ENCODE measurements at places on chromosomes 3 and 15.

GRCh38 chr3:105829229-105829628 lies 39.6 kb downstream of the CBLB start:
- no peak for DNase-seq

DNA sequence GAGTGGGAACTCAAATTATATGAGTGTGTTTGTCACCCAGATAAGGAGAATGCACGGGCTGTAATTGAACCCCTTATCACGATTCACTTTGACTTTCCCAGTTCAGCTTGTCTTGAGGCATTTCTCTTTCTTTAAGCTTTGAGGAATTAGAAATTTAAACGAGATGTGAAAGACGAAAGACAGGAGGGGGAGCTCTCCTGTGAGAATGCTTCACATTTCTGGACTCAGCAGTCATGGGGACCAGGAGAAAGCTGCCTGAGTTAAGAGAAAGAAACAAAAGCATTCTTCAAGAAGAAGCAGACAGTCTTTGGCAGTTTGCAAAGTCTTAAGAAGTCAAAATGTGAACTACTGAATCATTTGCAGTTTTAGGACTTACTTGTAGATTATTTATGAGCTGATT lies 205.6 kb downstream of the NECTIN3 start:
- DNase-seq, result peak; percentile 60

DNA sequence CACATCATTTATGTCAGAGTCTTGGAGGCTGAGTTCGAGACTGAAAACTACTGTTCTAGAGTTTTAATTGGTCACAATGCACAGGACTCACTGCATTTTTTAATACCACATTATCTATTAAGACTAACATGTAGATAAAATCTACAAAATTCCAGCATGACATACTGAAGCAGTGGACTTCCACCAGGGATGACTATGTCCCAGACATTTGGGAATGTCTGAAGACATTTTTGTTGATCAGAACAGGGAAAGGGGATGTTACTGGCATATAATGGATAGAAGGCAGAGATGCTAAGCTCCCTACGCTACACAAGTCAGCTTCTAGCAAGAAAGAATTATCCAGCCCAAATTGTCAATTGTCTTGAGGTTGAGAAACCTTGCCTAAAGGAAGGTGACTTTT lies 419.0 kb upstream of the TGFBR2 start:
- DNase-seq, result peak; percentile 6

DNA sequence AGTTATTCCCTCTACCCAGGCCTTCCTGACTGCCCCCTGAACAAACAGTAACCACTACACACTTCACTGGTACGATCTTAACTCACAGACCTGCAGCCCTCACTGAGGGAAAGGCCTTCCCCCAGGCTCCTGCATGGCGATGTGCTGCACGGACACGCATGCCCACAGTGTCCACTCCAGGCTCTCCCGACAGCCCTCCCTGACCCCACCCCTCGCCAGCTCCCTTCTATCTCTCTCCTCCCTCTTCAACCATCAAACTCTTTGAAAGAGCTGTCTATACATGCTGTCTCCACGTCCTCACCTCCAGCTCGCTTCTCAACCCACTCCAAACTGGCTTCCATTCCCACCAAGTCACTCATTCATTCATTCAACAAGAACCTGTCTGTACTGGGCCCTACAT lies 3.9 kb downstream of the SCN5A start:
- no peak for DNase-seq

- peak; percentile 98 for DNase-seq
These were observed 16.4 kb downstream of the FAM107A start for GRCh38 chr3:58560771-58561311.

DNA sequence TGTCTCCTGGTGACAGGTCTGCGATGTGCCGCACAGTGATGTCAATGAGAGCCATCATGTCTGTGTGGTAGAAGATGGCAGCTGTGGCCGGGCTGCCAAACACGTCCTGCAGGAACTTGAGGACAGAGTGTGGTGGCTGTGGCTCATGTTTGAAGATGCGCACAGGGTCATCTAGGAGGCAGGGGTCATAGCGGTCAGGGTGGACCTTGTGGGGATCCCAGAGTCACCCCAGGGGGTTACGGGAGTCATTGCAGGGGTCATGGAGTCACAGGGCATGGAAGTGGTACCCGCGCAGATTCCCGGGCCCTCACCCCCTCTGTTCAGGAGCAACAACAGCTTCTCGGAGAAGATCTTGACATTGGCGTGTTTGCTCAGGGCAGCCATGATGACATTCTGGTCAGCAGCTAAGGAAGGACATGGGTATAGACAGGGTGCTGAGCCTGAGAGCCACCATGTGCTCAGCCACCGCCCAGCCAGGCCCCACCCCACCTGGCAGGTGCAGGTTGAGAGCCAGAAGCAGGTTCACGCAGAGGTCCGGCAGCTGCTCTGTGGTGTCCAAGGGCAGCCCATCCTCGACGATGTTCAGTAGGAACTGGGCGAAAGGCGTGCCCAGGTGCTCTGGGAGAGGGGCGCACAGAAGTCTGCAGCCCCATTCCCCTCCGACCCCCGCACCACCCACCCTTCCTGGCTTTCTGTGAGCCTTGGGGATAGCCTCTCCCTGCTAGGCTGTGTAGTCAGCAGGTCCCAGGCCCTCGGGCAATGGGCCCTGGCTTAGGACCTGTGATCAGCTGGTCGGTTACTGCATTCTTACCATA lies 6.9 kb downstream of the NCKIPSD start:
- no peak for DNase-seq

- DNase-seq, result peak; percentile 33
These were observed 2.0 kb downstream of the TMEM158 start for GRCh38 chr3:45223889-45224727.

- no peak for DNase-seq
These were observed 68.1 kb downstream of the TRIM69 start for GRCh38 chr15:44804298-44805046.

DNA sequence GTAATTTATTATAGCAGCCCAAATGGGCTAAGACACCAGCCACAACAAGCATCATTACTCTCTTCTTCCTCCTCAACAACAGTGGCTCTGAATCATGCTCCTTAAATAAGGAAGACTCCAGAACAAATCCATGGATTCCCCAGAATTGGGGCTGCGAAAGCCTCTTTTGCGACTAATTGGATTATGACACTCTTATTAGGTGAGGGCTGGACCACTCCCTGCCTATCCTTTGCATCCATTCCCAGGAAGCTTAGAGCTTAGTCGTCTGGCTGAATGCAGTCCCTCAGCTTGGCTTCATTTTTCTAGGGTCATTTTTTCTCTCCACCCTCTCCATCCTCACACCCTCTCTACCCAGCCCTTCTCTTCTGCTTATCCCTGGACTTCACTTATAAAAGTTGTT lies 227.7 kb downstream of the ZNF621 start:
- DNase-seq, result no peak

GRCh38 chr3:181683563-181683962 lies 28.2 kb upstream of the SOX2 start:
- no peak for DNase-seq

DNA sequence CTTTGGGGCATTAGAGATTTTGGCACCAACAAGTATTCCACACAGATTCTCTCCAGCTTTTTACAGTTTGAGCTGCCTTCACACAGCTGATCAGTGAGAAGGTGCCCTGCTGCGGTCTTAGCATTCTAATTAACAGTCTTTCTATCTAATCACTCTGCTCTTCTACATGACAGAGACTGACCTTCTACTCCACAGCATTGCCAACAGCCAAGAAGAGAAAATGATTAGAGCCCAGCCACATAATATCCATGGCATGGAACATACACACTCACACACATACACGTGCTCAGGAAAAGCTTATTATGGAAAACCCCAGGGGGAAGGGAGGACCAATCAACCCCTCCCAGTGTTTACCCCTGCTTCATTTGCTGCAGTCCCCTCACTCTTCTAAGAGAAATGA lies 76.1 kb upstream of the PPP2R3A start:
- no peak for DNase-seq

DNA sequence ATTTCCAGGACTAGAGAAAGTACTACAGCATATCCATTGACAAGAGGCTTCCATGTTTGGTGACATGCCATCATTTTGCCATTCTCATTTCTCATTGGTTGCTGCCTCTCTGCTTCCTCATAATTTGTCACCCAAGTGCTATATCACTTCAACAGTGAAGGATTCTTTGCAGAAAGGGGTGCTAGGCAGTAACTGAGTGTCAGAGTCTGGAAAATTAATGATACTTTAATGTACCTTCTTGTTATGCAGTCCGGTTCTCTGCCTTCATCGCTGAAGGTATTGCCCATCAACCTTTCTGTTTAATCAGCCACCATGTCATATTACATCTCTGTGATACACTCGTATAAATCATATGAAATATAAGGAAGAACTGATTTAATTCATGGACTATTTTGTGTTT lies 550.3 kb downstream of the ROBO2 start:
- no peak for DNase-seq

DNA sequence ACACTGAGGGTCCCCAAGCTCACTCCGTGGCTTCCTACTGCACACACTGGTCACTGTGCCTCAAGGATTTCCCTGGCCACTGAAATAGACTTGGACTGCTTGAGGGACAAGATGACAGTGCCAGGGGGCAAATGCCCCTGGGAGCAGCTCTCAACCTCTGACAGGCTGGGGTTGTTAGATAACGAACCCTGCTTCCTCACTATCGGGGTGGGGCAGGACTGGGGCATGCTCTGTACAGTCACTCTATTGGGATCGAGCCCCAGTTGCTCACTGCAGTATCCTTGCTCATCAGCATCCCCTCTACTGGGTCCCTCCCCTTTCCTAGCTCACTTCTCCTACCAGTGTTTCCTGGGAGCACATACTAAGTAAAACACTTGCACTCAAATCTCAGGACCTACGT lies 610.8 kb downstream of the NTRK3 start:
- DNase-seq, result no peak

DNA sequence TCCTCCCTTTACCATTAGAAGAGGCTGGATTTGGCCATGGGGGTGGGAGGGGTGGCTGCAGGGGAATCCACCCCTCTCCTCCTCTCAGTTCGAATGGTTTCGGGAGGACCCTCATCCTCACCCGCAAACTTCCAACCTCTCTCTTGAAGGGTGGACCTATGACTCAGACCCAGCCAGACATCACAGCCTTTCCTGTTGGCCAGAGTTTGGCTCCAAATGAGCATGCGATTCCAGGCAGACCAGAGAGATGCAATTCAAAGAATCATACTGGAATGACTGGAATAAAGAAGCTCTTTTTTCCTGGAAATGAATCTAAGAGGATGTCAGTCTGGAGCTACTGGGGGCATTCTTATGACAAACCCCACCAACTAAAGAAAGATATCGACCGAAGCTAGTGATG lies 516.7 kb upstream of the MDFIC2 start:
- peak; percentile 63 for DNase-seq

GRCh38 chr3:71989165-71989564 lies 204.2 kb upstream of the PROK2 start:
- DNase-seq, result peak; percentile 64

DNA sequence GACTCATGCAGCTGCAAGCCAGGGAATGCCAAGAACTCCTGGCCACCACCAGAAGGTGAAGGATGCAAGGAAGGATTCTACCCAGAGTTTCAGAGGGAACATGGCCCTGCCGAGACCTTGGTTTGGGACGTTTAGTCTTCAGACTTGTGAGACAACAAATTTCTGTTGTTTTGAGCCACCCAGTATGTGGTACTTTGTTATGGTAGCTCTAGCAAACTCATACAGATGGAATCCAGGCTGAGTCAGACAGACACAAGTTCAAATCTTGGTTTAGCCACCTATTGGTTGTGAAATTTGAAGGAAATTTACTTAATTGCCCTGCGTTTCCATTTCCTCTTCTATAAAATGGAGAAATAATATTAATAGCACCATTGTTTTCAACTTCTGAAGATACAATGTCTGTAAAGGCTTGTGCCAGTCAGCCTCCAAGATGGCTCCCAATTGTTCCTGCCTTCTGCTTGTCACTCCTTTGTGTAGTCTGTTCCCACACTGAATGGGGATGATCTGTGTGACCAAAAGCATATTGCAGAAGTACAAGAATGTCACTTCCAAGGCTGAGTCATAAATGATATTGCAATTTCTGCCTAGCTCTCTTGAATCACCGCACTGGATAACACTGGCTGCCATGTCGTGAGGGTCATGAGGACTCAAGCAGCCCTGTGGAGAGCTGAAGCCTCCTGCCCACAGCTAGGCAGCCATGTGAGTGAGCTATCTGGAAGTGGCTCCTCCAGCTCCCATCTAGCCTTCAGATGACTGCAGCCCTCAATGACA lies 223.5 kb upstream of the PROK2 start:
- peak; percentile 45 for DNase-seq
